ENCODE measurements at places on chromosomes 3 and 15.

DNA sequence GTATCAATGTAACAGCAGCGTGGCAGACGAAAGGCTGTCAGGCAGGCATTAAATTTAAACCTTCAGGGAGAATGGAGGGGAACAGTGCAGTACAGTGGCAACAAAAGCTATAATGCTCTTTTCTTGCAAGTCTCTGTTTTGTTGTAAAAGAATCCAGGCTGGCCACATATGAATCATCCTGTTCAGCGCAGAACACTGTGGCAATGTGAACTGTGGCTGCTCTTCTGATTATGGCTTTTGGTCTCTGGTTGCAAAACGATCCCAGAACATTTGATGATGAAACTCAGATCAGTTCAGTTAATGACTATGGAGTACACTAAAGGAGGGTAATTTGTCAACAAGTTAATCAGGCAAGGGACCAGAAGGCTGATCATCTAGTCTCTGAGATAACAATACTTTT is 219.7 kb upstream of the SGO1 start:
- DNase-seq = no peak

DNA sequence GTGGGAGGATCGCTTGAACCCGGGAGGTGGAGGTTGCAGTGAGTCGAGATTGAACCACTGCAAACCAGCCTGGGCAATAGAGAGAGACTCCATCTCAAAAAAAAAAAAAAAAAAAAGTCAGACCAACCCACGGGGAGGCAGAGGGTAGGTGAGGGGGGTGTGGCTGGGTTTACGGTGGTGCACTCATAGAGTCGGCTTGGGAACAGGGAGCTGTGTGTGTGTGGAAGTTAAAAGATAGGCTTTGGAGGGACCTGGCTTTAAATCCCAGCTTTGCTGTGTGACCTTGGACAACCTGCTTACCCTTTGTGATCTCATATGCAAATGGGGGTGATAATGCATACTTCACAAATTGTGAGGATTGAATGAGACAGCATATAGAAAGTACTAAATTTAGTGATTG is 10.0 kb upstream of the ISLR2 start:
- DNase-seq = no peak

DNA sequence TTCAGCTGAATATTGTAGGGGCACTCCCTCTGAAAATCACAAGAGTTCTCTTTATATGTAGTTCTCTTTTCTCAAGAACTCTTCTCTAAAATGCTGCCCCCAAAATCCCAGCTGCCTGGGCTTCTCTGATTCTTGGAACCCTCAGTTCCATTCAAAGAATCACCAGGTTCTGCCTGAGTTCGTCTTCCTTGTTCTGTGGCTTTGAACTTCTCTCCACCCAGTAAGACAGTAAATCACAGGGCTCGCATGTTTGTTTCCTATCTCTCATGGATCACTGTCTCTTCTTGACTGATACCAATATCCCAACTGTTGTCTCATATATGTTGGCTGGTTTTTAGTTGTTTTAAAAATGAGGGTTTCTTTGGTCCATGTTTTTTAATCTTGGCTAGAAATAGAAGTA is 359.5 kb upstream of the CBLB start:
- no peak for DNase-seq

DNA sequence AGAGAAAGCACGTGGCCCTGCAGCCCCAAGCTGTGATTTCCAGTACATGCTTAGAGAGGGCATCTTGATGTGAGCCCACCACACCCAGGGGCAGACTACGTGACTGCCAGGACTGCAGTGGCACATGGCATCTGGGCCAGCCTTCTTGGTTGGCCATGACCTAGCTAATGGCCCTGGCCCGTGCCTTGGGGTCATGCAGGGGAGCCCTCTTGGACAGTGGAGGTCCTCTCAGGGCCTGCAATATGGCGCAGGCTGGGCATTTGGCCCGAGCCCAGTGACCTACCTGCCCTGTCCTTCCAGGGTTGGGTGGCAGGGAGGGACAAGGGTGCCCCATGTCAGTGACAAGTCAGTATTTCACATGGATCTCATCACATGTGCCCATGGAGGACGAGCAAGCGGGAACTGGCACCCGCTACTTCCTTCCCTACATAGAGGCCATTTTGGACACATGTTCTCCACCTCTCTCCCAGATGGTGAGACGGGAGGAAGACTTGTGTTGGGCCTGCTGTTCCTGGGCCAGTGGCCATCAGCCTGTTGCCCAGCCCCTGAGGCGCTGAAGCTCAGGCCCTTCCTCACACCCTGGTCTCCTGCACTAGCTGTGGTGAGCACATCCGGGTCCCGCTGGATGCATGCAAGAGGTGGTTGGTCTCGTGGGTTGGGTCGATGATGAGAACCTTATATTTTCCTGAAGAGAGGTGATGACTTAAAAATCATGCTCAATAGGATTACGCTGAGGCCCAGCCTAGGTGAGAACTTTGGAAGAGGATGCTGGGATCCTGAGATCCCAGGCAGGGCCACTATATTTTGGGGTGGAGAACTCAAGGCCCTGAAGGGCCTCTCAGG is 195.6 kb downstream of the UBE3A start:
- no peak for DNase-seq

GRCh38 chr15:33135355-33135781 is 59.1 kb downstream of the FMN1 start:
- no peak for DNase-seq

DNA sequence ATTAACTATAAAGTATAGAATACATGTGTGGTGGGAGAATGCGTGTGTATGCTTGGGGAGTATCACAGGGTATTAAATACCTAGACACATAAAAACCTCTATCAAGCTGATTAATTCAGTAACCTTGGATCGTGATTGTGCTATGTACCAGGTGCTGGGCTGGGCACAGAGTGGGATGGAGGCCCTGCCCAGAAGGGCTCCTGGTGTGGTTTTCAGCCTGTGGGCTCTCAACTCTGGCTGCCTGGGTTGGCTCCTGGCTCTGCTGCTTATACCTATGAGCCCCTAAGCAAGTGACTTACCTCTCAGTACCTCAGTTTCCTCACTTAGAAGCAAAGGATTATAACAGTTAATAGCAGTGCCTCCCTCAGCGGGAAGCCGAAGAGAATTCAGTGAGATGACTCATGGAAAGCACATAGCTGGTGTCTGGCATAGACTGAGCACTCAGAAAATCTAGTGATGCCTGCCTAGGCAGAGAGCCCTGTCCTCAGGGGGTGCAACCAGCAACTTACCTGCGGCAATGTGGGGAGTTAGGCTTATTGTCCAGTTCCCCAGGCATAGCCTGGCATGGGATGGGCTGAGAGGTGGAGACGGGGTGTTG is 90.6 kb upstream of the MYZAP start:
- DNase-seq = no peak

Measured in NK-92 treated with Interleukin-12 subunit alpha and Interleukin-12 subunit beta, amount 100 ng/mL, for 24 hours (cell line).